ENCODE measurements at places on chromosomes 7 and 10.

DNA sequence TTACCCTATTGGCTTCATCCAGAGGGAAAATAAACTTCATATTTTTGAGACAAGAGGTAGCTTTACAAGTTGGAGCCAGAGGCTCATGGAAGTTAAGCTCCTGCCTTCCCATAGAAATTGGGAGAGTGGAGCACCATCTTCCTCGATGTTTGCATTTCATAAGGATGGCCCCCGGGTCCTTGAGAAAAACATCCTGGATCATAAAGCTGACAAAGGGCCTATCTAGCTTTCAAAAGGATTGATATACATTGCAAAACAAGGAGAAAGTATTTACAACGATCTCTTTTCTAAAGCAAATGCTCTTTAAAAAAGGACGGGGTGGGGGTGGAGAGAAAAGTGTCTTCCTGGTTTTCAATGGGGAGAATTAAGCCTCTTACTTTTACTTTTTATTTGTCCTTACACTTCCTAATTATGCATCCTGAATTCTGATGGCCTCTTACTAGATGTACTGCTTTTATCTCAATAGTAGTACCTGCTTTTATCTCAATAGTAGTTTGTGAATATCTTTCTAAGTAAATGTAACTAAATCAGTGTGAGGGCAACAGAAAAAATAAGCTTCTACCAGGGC lies 65.6 kb downstream of the PTPRZ1 start:
- no peak for DNase-seq

DNA sequence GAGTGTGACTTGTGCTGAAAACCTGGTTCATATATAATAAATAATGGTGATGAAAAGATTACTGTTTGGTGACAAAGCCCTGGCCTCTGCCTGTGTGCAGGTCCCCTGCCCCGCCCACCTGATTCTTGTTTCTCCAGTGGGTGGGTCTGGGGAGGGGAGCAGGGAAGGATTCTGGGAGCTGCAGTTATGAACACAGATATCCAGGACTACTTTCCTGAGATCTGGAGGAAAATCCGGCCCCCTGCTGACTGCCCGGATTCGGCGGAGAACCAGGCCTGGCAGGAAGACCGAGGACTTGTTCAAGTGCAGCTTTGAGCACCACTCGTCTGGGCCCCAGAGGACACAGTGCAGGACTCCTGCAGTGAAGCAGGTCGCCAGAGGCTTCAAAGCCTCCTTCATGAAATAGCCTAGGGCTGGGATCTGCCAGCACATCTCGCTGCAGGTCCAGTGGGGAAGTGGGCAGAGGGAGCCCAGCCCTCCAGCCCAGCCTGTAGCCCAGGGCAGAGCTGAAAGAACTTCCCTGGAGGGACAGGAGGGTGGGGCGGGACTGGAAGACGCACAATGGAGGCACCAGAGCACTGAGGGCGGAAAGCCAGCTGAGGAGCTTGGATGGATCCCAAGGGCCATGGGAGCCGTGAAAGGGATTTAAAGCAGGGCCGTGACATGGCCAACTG lies 7.0 kb downstream of the ATP6V0E2 start:
- no peak for DNase-seq

DNA sequence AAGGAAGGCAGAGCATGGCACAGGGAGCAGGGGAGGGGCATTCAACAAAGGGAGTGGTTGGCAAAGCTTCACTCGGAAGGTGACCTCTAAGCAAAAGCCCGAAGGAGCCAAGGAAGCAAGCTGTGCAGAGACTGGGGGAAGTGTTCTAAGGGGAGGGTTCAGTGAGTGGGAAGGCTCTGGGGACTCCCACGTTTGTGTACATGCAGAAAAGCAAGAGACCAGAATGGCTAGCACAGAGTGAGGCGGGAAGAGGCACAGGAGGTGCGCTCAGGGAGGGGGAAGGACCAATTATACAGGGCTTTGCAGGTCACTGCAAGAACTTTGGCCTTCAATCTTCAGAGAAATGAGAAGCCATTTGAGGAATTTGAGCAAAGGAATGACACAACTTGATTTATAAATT lies 7.4 kb downstream of the ARHGAP21 start:
- DNase-seq = no peak

DNA sequence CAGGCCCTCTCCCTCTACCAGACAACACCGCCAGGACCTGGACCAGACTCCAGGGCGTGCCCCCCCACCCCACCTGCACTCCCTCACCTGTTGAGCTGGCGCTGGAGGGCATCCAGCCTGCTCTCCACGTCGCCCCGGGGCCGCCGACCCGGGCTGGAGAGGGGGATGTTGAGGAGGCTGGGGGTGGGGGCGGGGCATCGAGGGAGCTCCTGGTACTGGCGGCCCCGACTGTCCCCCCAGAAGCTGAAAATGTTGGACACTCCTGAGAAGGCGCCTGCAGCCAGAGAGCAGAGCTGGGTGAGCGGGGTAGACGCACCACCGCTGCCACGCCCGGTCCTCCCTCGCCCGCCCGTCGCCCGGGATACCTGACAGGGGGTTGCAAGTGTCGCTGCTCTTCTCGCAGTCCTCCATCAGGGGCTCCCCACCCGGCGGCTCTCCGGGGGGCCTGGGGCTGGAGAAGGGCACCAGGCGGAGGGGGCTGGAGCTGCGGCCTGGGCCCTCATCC lies 30.8 kb downstream of the KCNH2 start:
- no peak for DNase-seq

- no peak for DNase-seq
These were observed 652 bp downstream of the PCGF5 start for GRCh38 chr10:91220954-91221675.

GRCh38 chr7:138980563-138981291 lies 462 bp downstream of the KIAA1549 start:
- DNase-seq = no peak

DNA sequence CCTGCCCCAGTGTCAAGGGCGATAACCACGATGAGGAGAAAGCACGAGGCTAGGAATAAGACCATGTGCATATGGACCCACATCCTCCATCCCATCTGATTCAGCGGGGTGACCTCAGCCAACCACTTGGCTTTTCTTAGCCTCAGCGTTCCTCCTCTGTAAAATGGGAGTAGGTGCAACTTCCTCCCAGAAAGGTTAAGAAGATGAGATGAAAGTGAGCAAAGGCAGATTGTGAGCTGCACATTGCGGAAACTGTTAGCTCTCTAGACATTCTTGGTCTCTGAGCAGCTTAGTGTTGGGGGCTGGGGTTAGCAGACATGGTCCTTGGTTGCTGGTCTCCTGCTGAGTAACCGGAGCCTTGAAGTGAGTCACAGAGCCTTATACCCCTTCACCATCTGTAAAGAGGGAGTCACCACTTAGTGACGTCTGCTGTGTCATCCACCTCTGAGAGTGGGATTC lies 497.3 kb upstream of the GALNT17 start:
- no peak for DNase-seq

- no peak for DNase-seq
These were observed 226.4 kb downstream of the TWIST1 start for GRCh38 chr7:18890885-18891621.

GRCh38 chr7:81004098-81004497 lies 85.2 kb upstream of the SEMA3C start:
- no peak for DNase-seq

DNA sequence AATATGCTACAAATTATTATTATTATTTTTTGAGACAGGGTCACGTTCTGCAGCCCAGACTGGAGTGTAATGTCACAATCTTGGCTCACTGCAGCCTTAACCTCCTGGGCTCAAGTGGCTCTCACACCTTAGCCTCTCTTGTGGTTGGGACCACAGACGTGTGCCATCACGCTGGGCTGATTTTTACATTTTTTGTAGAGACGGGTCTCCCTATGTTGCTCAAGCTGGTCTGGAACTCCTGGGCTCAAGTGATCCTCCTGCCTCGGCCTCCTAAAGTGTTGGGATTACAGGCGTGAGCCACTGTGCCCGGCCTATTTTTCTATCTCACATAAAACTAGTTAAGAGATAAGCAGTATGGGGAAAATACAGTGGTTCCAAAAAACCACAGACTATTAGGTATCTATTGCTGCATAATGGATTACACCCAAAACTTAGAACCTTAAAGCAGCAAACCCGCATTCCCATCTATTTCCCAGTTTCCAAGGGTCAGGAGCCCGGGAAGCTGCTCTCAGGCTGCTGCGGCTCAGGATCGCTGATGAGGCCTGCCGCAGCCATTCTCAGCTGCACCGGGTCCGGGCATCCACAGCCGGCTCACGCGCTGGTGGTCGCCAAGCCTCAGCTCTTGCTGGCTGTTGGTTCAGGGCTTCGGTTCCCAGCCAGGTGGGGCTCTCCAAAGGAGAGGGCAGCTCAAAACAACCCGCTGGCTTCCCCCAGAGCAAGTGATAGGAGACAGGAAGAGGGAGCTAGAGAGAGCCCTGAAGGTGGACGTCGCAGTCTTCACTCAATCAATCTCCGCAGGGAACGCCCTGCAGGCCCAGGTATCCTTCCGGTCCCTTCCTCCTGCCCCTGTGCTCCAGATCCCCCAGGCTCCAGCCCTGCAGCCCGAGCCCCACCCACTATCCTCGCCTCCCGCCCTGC lies 128.2 kb downstream of the UBE2H start:
- DNase-seq = no peak

- no peak for DNase-seq
These were observed 39.2 kb upstream of the MKRN1 start for GRCh38 chr7:140518370-140519006.

GRCh38 chr7:42843205-42843800 lies 68.6 kb downstream of the C7orf25 start:
- DNase-seq = no peak

DNA sequence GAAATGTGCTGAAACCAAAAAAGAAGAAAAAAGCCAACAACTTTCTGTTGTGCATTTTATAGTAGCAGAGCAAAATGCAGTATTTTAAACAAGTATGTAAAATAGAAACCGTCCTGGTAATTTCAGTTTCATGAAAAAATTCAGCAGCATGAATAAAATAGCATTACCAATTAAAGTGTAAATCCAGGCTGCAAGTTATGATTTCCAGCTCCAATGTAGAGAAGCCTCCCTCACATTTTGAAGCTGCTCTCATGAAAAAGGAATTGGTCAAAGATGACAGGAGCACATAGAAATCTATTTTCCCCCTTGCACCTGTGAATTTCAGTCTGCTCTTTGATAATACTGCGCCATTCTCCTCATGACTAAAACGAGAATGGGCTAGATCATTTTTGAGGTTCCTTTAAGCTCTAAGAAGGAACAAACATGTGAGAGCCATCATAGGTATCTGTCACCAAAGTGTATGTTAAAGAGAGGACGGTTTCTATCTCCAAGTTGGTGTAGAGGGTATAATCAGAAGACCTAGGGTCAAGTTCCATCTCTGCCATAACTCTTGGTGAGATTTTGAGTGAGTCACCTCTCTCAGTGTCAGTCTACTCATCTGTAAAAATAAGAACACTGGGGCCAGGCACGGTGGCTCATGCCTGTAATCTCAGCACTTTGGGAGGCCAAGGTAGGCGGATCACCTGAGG lies 107.5 kb downstream of the MTPAP start:
- no peak for DNase-seq

Data from activated T-cell treated with anti-CD3 and anti-CD28 coated beads for 4 hours (primary cell).